ENCODE measurements at places on chromosomes 12 and 14. TPM values are rescaled to one million over a fixed set of nuclear protein-coding genes. Genes with fewer than 3 reads are reported as not detected.

POMT2 gene
- polyA plus RNA-seq: 2.3 TPM

MGP gene
- polyA plus RNA-seq: not detected

BDKRB2 gene
- polyA plus RNA-seq: not detected

WSCD2 gene
- polyA plus RNA-seq: 2.8 TPM

SPIC gene
- polyA plus RNA-seq: not detected

Measured in IgD-negative memory B cell (primary cell).